Stimulated activated CD4-positive, alpha-beta T cell treated with anti-CD3 and anti-CD28 coated beads, Interleukin-15, amount 100 ng/mL, for 1 hour (primary cell): ENCODE measurements at places on chromosomes 6 and 20.
A peak's percentile ranks its signal among the peaks of the same experiment; 100 is the strongest.

- DNase-seq = no peak
Measured at GRCh38 chr6:37317312-37318038, 36.3 kb upstream of the RNF8 start.

DNA sequence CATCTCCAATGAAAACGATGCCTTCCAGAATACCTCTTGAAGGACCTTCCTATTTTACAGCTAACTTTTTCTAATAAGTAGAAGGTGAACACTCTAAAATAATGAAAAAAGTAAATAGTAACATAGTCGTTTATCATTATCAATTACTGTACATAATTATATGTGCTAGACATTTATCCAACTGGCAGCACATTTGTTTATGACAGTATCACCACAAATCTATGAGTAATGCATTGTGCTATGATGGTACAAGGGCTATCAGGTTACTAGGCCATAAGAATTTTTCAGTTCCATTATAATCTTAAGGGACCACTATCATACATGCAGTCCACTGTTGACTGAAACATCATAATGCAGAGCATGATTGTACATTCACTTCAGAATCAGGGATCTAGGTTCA, 68.4 kb downstream of the ATG5 start:
- no peak for DNase-seq

GRCh38 chr6:161228921-161229591, 44.8 kb downstream of the AGPAT4 start:
- DNase-seq = no peak

- no peak for DNase-seq
Measured at GRCh38 chr6:33731035-33731434, 15.7 kb downstream of the IP6K3 start.

DNA sequence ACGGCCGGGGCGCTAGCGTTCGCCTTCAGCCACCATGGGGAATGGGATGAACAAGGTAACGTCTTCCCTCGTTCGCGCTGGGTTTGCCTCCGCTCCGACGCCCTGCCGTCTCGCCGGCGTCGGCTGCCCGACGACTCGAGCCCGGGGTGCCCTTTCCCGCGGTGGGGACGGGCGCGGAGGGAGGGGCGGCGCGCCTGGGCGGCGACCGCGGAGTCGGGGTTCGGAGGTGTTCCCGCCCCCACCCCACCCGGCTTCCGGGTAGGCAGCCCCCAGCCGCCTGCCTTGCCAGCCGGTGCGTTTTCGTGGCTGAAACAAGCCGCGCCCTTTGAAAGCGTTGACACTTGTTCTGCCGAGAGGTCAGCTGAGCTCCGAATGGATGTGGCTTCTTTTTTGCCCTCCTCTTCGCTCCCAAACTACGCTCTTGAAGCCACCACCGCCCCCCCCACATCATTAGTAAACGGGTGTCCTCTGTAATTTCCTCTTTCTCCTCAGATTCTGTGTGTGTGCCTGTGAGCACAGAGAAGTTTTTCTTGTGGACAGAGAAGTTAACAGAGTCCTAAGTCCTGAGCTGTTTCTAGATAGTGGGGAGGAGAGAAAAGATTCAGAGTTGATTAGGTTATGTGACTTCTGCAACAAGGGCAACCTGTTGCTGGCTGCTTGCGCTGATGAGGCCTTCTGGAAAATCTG, 362 bp downstream of the DUSP22 start:
- DNase-seq = peak; percentile 59

DNA sequence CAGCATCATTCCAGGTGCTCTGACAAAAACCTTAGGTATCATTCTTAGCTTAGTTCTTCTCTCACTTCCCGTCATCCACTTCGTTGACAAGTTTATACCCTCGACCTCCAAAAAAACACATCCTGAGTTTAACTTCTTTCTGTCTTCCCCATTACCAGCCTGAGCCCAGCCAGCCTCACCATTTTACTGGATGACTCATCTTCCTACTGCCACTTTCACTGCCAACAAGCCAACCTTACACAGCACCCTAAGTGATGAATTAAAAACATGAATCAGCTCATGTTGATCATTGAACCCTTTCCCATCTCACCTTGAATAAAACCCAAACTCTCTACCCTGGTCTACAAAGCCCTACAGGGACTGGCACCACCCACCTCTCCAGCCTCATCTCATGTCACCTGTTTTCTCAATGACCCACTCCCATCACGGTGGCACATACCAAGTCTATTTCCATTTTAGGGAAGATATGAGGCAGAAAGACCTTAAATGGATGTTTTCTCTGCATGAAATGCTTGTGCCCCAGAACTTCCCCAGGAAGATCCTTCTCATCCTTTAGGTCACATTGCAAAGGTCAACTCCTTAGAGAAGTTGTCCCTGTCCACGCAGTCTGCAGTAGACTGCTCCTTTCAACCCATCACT, 9.9 kb upstream of the UST start:
- no peak for DNase-seq

DNA sequence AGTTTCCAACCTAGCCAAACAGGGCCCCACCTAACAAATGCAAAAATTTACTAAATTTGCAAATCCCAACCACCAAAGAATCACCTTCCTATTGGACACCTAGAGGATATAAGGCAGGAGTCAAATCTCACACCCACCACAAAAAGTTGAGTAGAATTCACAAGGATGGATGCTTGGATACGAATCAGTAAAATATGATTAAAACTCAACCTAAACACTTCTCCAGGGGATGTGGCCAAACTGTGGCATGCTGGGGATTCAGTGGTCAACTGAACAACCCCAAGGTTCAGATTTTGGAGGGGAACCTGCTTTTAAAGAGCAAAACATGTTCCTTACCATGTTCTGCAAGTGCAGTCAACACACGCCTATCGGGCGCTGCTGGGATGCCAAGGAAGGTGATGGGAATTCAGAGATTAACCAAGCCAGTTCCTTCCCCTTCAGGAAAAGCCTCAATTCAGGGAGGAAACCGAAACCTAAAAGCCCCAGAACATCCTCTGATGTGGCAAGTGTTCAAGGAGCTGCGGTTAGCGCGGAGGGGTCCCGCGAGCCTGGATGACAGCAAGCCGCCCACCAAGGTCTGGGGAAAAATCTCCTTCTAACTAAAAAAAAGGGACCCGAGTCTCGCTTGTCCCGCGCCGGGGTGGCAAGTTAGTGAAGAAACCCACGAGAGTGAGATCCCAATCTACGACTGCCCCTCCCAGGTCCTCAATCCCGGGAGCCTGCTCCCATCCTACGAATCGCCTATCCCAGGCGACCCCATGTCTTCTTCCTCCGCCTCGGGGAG, 902 bp downstream of the SAMHD1 start:
- DNase-seq = no peak

DNA sequence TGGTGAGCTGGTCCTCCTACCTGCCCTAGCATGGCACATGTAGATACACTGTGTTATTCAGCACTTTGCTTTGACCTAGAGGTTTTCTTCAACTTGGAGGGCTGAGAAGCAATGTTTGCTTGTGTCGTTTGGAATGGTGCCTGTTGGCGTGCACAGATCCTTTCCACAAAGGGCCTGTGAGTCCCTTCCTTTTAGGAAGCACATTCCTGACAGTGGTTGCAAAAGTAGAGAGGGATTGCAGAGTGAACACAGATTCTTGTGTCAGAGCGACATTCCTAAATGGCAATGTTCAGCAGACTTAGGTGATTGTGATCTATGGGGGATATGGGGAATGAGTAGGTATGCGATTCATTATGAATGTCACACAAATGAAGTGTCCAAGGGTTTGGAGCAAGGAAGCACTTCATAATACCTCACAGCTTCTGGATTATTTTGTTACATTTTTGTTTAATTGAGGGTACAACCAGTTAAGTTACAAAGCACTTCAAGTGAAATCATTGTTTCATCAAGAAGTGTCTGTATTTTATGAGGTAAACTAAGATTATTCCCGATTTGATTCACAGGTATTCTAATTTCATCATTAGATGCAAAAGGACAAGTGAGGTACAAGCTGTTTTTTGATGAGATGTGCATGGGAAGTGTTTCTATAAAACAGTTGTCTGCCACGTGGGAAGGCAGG, 713 bp upstream of the RNF144B start:
- DNase-seq = no peak

DNA sequence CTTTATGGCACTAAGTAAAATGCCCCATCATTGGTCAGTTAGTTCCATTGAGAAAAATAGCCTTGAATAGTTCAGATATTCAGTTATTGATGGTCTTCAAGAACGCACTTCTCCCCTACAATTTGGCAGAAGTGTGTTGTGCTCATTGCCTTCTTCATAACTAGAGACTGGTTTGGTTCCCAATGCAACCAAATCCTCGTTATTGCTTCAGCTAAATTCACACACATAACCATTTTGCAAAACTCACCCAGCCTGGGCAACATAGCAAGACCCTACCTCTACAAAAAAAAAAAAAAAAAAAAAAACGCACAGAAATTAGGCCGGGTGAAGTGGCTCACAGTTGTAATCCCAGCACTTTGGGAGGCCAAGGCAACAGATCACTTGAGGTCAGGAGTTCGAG, 32.1 kb downstream of the ZNF217 start:
- no peak for DNase-seq

- no peak for DNase-seq
Measured at GRCh38 chr6:140867336-140867735, 1265.4 kb upstream of the GJE1 start.

DNA sequence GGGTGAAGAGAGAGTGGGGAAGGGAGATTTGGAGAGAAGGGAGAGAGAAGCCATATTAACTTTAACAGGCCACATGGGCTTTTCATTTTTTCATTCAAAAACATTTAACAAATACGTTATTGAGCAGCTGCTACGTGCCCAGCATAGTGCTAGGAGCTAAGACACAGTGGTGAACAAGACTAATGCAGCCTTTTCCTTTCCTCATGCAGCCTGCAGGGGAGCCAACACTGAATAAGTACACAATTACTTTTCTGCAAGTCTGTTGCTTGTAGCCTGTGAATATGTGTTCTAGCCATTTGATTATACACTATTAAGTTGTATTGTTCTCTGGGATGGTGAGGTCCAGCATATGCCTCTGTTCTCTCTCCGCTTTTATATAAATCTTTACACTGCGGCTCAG, 1.9 kb upstream of the BLOC1S5 start:
- no peak for DNase-seq

GRCh38 chr6:87012743-87013142, 75.4 kb downstream of the HTR1E start:
- DNase-seq = no peak

GRCh38 chr6:22536122-22536521, 33.2 kb upstream of the HDGFL1 start:
- no peak for DNase-seq

GRCh38 chr20:15818651-15819071, 754.6 kb downstream of the KIF16B start:
- no peak for DNase-seq

DNA sequence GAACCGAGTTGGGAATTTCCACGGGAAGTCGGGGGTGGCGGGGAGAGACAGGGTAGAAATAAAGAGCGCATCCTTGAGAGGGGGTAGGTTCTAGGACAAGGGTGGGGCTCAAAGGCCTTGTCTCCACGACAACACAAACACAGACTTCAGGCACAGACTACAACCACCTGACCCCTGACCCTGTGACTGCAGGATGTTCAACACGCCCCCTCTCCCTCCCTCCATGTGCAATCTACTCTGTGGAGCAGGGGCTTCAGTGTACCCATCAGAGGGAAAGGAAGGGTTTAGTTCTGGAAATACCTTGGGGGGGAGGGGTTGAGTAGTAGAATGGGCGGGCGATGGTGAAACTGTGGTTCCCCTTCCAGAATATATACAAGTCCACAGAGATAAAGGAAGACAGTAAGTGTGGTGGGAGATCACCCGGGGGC, 651 bp upstream of the TAPBP start:
- DNase-seq = peak; percentile 43

DNA sequence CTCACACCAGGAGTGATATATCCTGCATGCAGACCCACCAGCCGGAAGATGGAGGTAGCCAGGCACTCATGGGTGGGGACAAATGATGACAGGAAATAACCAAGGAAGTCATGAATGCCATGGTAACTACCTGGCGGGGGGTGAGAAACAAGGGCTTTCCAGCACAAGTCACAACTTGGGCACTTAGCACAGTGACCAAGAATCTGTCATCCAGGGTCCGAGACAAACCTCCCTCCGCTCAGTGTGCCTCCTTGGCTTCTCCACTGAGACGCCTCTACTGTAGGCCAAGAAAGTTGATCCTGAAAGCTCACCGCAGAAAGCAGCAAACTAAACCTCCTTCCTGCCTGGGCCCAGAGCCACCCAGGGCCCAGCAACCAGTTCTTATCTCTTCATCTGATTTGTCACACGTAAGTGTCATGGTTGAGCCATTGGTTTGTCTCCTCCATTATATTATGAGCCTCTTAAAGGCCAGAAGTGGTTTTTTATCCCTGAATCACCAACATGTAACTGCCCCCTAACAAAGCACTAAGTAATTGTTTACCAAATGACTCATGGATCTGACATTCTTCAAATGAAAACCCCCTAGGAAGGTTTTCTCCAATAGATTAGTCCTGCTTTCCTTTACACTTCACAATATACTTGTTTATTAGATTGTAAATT, 84.3 kb upstream of the TAB2 start:
- peak; percentile 20 for DNase-seq

DNA sequence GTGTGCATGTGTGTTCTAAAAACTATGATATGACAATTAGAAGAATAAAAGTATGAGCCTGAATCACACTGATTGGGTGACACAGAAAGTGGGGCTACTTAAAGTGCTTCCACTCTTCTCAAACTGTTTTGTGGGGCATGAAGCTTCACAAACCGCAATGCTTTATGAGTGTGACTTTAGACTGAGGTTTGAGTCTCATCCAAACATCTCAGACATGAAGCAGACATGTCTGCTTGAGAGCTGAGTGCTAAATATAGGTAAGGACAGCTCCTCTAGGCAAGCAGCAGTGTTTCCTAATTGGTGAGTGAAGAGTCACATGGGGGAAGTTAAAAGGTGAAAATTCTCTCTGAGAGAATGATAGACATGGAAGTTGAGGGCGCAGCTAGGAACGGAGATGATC, 726.9 kb upstream of the CITED2 start:
- no peak for DNase-seq

DNA sequence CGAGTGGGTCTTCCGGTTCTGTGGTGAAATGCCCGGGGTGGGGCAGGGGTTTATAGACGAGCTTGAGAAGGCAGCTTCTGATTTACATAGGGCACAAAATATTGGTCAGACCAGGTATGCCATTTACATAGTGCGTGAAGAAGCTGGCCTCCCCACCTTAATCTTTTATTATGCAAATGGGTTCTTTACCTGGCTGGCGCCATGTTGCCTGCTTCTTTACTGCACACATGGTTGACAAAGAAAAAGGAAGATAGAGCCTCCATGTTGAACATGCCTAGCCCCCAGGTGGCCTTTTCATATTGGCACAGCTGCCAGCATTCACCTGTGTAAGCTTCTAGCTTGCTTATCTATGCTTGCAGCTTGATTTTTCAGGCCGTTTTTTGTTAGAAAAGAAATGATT, 276.2 kb downstream of the PHACTR1 start:
- no peak for DNase-seq

DNA sequence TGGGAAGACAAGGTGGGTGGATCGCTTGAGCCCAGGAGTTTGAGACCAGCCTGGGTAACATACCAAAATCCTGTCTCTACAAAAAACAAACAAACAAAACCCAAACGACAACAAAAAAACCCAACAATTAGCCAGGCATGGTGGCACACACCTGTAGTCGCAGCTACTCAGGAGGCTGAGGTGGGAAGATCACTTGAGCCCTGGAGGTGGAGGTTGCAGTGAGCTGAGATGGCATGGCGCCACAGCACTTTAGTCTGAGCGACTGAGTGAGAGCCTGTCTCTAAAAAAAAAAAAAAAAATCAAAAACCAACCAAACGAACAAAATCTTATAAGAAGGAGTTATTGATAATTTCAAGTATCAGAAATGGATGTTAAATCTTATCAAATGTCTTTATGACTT, 114.9 kb downstream of the CDH26 start:
- no peak for DNase-seq
